LNCaP clone FGC (cell line): ENCODE measurements at places on chromosomes 12 and 14.

DNA sequence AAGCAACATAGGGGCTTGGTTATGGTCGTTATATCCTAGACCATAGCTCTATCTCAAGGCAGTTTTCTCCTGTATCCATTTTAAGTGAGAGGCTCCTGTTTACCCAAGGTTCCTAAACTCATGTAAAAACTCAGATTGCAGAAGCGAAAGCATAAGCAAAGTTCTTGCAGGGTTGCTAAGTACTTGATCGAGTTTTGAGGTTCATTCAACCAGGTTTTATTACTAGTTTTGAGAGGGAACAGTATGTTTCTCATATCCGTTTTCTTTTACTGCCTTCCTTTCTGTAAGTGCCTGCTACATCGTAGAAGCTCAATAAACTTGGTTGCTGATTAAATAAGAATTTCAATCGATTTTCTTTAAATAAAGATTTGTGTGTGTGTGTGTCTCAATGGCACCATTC lies 5.1 kb downstream of the AKAP3 start:
- DNase-seq: no peak

DNA sequence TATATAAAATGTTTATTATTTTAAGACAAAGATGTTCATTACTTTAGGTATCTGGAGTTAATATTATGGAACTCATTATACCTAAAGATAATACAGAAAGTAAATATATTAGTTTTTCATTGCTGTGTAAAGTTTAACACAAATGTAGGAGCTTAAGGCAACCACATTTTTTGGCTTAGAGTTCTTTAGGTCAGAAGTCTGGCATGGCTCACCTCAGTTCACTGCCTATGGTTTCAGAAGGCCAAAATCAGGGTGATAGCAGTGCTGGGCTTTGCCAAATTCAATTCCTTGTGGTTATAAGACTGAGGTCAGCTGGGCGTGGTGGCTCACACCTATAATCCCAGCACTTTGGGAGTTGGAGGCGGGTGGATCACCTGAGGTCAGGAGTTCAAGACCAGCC lies 35.5 kb upstream of the PRPF39 start:
- peak; percentile 67 for DNase-seq

GRCh38 chr12:80710727-80711449 lies 3.5 kb downstream of the MYF6 start:
- DNase-seq: no peak

GRCh38 chr12:117120787-117121186 lies 21.6 kb upstream of the TESC start:
- DNase-seq: no peak

DNA sequence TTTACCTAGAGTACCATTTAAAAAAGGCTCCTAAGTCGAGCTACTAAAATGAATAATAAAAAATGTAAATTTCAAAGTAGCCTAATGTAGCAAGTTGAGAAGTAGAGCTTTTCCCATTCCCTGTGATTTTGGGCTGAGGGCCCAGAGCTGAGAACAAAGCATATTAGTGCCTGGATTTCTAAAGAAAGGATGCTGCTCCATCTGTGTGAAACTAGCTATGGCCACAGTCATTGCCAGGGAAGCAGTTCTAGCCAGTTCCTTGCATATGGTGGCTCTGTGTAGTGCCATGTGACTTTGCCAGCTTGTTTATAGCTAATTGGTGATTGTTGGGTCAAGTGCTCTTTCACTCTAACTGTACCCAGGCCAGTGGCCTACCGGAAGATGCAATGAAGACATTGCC lies 20.4 kb upstream of the FBXO33 start:
- no peak for DNase-seq

- no peak for DNase-seq
Measured at GRCh38 chr14:83017296-83017695, 1483.6 kb upstream of the SEL1L start.

GRCh38 chr14:100547633-100548294 lies 39.5 kb downstream of the BEGAIN start:
- DNase-seq: peak; percentile 87

DNA sequence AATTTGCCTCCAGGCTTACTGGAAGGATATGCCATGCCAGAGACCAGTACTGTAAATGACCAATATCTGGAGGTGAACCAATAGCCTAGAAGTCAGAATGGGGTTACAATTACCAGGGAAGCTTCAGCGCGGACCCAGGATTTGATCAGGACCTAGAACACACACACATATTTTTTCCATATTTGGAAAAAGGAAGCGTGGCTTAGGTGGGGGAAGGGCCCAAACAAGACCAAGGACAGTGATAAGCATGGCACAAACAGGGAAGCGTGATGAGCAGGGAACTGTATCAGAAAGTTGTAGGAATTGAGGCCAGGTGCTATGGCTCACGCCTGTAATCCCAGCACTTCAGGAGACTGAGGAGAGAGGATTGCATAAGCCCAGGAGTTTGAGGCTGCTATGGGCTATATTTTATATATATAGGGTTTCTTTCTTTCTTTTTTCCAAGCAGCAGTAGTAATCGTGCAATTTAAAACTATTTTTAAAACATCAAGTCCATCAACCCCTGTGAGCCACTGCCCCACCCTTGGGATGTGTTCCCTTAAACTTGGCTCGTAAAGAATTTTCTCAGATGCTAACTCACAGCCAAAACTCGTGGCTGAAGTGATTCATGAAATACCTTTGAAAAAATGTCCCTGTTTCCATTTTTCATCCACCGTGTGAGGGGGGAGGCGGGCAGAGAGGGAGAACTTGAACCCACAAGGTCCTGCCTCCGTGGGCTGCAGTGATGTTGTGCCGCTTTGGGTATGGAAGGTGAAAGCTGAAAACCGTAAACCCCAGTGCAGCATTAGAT lies 16.7 kb downstream of the HRK start:
- no peak for DNase-seq

- DNase-seq: no peak
Measured at GRCh38 chr14:33812181-33812580, 138.7 kb downstream of the EGLN3 start.

DNA sequence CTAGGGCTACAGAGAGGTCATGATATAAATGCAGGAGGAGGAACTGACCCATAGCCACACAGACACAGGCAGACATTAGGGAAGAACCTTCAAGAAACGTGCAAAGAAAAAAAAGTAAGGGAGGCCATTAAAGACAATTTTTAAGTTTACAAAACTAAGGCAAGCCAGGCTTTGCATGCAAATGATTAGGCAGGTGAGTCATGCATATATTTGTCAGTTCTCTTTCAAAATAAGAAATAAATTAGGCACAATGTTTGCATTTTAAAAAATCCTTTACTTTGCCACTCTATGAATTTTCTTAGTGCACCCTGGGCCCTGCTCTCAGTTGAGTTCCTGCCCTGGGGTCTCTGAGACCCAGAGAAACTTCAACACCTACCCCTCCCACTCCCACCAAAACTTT lies 75.0 kb downstream of the PRMT8 start:
- no peak for DNase-seq

- DNase-seq: no peak
Measured at GRCh38 chr12:104682790-104683279, 226.1 kb downstream of the CHST11 start.

DNA sequence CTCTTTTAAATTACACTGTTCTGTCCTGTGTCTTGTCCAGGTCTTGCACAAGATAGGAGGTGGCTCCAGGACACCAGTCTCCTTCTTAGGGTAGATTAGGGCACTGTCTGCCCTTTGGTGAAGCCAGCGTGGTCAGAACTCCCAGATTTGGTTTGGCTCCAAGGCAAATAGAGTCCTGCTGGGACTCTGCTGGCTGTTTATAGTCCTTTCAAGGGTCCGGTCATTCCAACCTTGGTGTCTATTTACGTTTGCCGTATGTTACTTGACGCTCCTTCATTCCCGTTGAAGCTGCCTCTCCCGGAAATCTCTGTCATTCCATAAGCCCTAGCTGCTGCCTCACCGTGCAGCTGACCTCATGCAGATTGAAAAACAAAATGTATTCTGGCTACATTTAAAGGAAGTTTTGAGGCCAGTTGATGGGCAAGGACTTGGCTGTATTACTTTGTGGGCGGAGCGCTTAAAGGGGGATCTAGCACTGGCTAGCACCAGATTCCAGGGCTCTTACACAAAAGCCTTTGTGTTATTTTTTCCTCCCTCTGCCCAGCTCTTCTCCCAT lies 180.6 kb downstream of the AKAP6 start:
- DNase-seq: peak; percentile 73

GRCh38 chr12:43982544-43982943 lies 146.7 kb downstream of the TMEM117 start:
- no peak for DNase-seq
